ENCODE measurements at places on chromosomes 3 and 15. TPM values are rescaled to one million over a fixed set of nuclear protein-coding genes. Genes with fewer than 3 reads are reported as not detected.

DNA sequence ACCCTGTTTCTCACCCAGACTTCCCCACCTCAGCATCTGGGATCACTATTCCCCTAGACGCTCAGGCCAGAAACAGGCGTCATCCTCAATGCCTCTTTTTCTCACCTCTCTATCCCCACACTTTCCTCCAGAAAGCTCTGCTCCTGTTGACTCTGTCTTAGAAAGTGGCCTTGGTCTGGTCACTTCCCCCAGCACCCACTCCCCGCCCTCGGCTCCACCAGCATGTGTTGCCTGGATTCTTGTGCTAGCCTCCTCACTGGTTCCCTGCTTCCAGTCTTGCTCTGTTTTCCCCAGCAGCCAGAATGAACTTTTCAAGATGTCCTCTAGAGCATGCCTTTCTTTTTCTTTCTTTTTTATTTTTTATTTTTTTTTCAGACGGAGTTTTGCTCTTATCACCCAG, 39.7 kb upstream of the ESYT3 start:
- no peak for DNase-seq

DNA sequence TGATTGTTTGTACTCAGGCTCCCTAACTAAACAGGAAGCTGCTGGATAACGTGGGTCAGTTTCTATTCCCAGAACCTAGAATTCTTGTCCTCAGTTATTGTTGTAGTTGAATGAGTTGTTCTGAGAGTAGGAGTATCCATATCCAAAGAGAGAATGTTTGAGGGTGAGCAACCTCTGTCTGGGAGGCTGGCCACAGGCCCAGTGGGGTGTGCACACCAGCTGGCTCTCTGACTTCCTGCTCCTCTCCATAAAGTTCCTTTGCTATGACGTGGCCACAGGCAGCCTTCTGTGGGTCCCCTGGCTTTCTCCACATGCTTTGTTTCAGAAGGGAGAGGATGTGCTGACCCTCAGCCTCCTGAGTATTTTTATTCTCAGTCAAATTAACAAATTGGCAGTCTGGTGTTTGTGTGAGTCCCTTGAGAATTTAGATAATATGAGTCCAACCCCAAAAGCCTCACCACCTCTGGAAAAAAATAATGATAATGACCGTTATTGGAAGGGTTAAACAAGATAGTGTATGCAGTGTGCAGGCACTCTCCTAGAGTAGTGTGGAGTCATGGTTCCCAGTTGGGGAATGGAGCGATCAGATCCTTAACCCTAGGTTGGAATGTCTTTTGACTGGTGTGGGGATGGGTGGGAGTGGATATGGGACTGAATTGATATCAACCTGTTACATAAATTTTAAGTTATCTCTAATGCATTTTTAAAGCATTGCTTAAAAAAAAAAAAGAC, 47.6 kb upstream of the MED12L start:
- peak; percentile 62 for DNase-seq

DNA sequence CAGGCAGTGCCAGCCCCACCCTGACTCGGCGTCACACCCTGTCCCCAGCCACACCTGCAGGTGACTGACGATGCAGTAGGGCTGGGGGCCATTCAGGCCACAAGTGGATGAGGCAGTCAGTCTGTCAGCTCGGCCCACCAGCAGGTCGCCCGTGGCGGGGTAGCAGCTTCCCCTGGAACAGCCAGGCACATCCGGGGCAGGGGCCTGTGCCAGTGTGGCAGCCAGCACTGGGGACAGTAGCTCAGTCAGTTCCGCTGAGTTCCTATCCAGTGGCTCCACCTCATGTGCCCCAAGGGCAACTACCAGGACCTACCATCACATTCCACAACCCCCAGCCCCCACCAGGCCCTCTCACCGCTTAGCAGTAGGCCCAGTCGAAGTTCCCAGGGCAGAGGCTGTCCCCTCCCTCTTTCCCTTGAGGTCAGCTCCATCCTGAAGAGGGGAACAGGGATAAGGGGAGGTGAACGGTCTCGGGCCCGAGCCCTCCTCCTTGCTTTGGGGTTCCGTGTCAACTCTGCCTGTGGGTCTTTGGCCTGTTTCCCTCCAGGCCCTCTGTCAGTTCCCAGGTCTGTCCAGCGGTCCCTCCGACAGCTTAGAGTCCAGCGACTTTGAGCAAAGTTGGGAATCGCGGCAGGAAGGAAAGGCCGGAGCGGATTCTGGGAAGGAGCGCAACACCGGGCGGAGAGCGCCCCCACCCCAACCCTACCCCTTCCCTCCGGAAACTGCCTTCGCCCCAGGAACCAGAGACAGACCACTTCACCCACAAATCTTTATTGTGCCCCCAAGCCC, at the start of gene LAMB2:
Gene LAMB2 (minus strand): TSS at position 614 of the 789 bp plus-strand sequence. CDS start 183 bp downstream, at position 431.
- DNase-seq = peak; percentile 84

GRCh38 chr3:44955917-44956316, 20.1 kb downstream of the ZDHHC3 start:
- no peak for DNase-seq

- no peak for DNase-seq
These were observed 121.8 kb upstream of the CADM2 start for GRCh38 chr3:84836961-84837360.

DNA sequence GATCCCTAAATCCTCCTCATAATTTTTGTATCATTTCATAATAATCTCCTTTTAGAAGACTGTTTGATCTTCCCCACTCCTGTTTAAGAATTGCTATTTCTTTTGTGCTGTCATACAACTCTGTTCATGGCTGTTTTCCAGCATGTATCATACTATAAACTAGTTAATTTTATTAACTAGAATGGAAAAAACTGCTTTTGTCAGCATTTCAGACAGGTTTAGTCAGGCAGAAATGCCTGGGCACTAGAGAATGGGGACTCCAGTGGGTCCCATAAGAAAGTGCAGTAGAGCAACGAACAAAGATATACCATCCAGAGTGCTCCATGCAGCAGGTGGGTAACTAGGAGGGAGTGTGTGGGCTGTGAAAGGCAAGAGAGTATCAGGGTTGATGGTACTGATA, 523.9 kb downstream of the PLOD2 start:
- DNase-seq = no peak

GRCh38 chr3:30231277-30232141, 374.9 kb upstream of the TGFBR2 start:
- DNase-seq = no peak

GRCh38 chr15:76954744-76955143, 23.2 kb downstream of the RCN2 start:
- DNase-seq = no peak

DNA sequence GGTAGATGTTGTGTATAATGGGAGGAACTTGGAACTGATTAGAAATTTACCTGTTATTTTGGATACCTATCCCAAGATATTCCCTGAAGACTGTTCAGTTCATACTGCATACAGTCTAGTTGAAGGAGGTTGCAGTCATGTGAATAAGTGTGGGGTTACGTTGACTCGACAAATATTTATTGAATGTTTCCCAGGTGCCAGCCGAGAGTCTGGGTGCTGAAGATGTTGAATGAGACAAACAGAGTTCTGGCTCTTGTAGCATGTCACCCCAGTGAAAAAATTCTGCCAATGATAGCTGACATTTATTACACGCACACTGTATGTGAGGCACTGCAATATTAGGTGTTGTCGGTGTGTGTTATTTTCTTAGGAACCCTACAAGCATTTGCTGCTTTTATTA, 176.0 kb downstream of the KCNMB2 start:
- no peak for DNase-seq

- DNase-seq = no peak
These were observed 262.8 kb upstream of the UBE2E2 start for GRCh38 chr3:22940285-22940684.

GRCh38 chr3:65196663-65197062, 508.9 kb upstream of the ADAMTS9 start:
- DNase-seq = no peak

GRCh38 chr15:39400821-39401550, 179.9 kb upstream of the THBS1 start:
- no peak for DNase-seq

- no peak for DNase-seq
These were observed 7.3 kb downstream of the ILDR1 start for GRCh38 chr3:122014741-122015140.

- no peak for DNase-seq
These were observed 290.7 kb downstream of the GBE1 start for GRCh38 chr3:81470524-81471278.

- DNase-seq = peak; percentile 66
These were observed 70.8 kb upstream of the ZBTB20 start for GRCh38 chr3:115217678-115218451.

DNA sequence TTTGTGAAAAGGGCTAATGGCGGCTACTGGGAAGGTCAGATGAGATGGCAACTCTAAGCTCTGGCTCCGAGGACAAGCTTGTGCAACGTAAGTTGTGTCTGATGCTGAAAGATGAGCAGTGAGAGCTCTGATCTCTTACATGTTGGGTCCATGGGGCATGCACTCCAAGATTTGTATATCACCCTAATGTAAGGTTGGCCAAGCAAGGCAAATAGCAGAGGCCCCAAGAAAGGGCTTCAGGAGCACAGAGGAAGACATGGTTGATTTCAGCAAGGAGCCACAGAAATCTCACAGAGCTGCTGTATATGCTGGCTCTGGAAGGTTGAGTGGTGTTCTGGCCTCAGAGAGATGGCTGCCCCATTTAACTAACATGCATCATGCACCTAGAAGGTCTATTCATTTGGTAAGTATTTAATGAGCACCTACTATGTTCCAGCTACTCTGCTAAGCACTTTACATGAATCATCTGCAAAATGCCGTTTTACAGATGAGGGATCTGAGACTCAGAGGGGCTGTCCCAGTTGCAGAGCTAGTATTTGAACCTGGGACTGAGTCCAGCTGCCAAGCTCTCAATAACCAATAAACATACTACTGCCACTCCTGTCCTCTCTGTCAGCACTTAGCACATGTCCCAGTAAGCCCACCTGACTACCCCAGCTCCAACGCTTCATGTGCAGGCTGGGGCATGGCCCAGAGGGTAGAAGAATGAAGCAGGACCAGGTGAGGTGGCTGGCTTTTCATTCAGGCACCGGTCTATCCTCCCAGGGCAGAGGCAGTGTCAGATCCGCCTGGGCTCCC, 27.8 kb upstream of the ATP2B2 start:
- DNase-seq = no peak

DNA sequence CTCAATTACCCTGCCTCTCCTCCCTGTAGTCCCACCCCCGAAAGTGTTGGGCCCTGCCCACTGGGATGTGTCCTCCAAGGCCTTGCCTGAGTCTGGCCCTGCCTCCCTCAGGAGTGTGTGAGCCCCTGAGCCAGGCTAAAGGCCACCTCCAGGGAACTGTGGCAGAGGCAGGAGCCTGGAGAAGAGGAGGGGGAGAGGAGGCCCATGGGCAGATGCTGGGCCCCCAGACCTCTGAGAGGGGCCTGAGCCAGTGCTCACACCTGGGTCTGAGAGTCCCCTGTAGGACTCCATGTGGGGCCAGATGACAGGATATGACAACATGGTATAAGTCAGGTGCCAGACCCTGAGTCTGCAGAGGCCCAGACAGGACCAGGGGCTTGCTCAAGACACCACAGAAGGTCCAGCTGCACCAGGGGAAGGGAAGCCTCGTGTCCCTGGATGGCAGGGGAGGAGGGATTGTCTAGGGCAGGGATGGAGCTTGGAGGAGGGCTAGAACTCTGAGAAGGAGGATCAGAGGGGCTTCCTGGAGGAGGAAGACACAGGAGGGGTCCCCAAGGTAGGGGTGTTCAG, 217.9 kb downstream of the TBC1D2B start:
- DNase-seq = no peak

DNA sequence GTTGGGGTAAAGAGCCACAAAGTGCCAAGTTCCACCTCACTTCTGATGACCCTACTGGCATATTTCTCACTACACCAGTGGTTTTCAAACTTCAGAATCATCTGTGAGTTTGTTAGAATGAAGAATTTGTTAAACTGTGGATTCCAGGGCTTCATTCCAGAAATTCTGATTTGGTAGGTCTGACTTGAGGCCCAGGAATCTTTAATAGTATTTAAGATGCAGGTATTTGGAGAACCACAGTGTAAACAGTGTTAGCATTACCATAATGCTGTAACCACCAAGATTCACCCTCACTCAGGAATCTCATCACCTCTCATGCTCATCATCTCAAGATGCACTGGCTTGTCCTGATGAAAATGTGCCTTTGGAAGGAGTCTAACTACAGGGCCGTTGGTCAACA, 6.0 kb downstream of the KCNMB3 start:
- no peak for DNase-seq

- no peak for DNase-seq
These were observed 124.9 kb downstream of the ZBTB20 start for GRCh38 chr3:115022199-115022598.

- no peak for DNase-seq
These were observed 921.0 kb upstream of the CFAP20DC start for GRCh38 chr3:59970796-59971195.

- DNase-seq = no peak
These were observed 532.3 kb upstream of the ATP11B start for GRCh38 chr3:182261041-182261440.

- no peak for DNase-seq
These were observed 27.8 kb upstream of the RIOX2 start for GRCh38 chr3:97999994-98000393.

DNA sequence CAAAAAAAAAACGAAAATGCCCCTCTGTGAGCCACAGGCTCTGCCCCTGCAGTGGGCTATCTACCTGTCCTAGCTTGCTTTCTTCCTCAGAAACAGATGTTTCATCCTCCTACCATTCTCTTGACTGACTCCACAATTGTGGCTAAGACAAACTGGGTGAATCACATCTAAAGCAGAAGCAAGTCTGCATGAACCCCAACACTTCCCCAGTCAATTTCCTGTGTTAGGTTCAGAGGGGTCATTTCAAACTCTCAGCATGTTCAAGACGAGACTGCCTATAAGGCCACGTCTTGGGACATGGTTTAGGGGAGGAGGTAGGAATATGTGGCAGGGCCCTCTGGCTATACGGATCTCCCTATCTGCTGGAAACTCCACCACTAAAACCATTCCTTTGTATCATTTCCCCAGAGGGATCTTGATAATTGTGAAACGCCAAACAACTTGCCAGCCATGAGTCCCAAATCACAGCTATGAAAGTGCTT, 28.6 kb upstream of the ANKDD1A start:
- DNase-seq = no peak

DNA sequence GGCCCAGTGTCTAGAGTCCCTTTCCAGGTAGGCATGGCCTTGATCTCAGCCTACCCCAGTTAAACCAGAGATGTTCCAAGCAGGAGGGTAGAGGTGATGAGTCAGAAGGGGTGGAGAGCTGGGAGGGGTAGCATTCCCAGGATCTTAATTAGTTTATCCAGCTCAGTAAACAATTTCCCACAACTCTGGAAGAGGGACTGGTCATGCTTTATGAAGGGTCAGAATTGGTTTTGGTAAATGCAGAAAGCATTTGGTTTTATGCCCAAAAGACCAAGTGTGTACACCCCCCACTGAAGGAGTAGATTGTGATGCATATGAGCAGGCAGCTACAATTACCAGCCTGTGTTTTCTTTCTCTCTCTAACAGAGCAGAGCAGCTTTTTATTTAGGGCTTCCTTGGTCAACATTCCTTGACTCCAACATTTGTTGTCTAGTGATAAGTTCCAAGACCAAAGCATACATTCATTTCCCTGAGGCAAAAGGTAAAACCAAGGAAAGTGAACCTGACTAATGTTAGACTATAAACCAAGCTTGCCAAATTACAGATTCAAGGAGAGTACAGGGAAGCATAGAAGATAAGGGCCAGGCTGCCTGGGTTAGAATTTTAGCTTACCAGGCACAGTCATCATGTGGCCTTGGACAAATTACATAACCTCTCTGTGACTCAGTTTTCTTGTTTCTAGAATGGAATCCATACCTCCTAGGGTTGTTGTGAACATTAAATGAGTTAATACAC, 17.6 kb downstream of the EXOSC7 start:
- no peak for DNase-seq

Gene GOLGA8G
- not detected for polyA plus RNA-seq

Gene CHRNA3
- polyA plus RNA-seq = 0.14 TPM

Gene EFCAB12
- 0.13 TPM for polyA plus RNA-seq

Gene NR1I2
- polyA plus RNA-seq = 0.43 TPM

Gene ZNF860
- 0.63 TPM for polyA plus RNA-seq

Gene SLC30A4
- polyA plus RNA-seq = 5.0 TPM

Gene IMPG2
- polyA plus RNA-seq = 1.5 TPM

Gene CLEC3B
- 126 TPM for polyA plus RNA-seq

Gene RTP1
- not detected for polyA plus RNA-seq

All from hindlimb muscle (tissue), 1 donor.